Activated gamma-delta T cell treated with Interleukin-2 at 50 U/mL for 16 hours (primary cell): ENCODE measurements at places on chromosomes 1 and 21.

DNA sequence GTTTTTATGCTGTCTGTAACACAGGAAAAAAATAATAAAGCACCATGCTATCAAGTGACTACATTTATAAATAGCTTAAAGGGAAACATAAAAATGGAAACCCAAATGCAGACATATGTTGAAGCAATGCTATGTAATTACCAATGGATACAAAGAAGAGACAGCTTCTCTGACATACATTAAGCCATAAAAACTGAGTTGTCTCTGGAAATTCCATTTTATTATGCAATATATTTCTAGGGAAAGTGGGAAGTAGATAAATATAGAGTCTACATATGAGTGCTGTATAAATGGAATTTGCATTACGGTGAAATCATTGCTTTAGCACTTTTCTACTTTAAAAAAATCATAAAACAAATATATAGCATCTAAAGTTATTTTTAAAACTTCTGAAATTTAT, 135.2 kb upstream of the COL11A1 start:
- no peak for DNase-seq

- no peak for DNase-seq
Measured at GRCh38 chr1:27009601-27010197, 3.0 kb downstream of the TENT5B start.

DNA sequence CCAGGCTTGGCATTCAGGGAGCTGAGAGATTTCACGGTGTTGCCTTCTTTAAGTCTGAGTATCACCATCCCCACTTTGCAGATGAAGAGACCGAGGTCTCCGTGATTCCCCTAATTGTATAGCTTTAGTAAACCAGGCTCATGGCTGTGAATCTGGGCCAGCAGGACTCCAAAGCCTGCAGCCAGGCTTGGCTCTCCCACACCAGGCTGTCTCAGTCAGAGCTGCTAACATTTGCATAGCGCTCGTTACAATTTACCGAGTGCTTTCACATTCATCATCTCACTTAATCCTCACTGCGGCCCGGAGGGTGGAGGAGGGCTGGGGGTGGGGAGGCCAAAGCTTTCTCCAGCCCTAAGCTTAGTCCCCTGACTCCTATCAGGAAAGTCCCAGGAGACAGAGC, 11.7 kb downstream of the C1orf94 start:
- DNase-seq: no peak

DNA sequence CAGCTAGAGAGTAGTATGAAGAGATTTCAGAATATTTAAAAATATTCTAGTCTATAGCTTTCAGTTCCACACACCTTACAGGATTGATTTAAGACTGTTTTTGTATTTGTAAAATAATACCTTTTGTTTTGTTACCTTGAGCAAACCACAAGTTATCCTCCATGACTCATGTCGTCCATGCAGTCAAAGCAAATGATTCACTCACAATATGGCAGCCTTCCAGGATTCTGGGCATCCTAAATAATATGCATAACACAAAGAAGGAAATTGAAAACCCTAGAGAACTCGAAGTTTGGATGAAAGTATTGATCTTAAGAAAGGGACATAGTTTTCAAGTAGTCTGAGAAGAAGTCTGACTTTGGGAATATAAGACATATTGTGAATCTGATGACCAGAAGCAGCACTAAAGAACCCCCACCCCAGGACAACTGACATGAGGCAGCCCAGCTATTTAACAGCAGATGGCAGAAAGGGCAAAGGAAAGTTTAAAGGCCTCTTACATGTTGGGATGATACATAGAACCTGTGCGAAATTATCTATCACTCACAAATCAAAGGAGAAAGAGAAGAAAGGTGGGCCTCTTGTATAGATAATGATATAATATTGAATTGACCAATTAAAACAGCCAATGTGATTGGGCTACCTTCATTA, 857.9 kb downstream of the BRINP3 start:
- no peak for DNase-seq

DNA sequence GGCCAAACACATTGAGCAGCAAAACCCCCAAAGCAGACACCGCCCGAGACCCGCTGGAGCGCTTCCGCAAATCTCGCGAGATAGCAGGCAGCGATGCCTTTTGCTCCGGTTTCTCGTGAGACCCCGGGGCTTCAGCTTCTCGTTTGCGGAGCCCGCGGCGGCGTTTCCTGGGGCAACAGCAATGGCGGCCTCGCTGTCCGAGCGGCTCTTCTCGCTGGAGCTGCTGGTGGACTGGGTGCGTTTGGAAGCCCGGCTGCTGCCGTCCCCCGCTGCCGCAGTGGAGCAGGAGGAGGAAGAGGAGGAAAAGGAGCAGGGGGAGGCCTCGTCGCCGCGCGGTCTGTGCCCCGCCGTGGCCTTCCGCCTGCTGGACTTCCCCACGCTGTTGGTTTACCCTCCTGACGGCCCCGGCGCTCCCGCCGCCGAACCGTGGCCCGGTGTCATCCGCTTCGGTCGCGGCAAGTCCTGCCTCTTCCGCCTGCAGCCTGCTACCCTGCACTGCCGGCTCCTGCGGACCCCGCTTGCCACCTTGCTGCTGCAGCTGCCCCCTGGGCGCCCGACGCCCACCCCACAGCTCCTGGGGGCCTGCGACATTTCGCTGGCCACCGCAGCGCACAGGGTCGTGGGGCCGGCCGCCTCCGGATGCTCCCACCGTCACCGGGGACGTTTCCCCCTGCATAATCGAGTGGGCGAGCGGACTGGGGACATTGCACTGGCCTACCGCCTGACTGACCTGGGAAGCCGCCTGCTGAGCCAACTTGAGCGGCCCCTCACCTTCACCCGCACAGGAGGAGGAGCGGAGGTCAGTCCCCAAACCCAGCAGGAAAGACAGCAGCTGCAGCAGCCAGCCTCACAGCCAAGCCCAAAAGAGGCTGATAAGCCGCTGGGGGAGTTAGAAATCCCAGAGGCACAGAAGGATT, at the start of gene MAP10:
Gene MAP10, plus strand, starts transcription at position 148 of the 917 bp plus-strand sequence. Its CDS starts 34 bp downstream, at position 182.
- DNase-seq: peak; percentile 68

DNA sequence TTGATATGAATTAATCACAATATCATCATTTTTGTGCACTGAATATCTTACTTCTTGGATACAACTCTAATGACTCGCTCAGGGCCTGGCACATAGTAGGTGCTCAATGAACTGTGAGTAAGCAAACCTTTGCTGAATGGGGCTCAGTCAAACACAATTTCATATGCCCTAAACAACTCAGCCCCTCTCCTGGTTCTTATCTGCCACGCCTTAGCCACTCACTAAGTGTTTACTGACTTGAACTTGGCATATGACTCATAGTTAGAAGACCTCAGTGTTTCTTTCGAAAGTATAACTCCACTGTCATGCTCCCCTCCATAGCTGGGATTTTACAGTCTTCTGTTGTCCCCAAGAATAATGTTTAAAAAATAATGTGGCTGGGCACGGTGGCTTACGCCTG, 4.8 kb upstream of the IFNLR1 start:
- no peak for DNase-seq

GRCh38 chr1:223248770-223249140, 105.7 kb upstream of the TLR5 start:
- DNase-seq: peak; percentile 12

GRCh38 chr1:43360616-43361015, 1.8 kb downstream of the CDC20 start:
- DNase-seq: no peak

DNA sequence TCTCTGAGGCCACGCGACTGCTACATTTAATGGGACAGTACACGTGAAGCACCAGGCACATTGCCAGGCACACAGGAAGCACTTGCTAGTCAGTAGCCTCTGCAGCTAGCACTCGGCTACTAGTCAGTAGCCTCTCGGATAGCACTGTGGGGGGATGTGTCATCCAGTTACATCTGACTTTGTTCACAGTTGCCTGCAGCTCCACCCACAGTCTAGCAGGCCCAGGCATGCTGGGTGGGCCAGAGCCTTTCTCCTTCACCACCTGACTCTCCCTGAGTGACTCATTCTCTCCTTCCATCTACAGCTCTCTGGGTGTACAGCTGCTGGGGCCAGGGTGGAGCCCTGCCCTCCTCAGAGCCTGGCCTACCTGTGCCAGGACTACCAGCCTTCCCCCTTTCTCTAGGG, 51.5 kb downstream of the PTPRF start:
- DNase-seq: peak; percentile 17

GRCh38 chr1:206932177-206932576, 10.4 kb upstream of the FCMR start:
- no peak for DNase-seq

DNA sequence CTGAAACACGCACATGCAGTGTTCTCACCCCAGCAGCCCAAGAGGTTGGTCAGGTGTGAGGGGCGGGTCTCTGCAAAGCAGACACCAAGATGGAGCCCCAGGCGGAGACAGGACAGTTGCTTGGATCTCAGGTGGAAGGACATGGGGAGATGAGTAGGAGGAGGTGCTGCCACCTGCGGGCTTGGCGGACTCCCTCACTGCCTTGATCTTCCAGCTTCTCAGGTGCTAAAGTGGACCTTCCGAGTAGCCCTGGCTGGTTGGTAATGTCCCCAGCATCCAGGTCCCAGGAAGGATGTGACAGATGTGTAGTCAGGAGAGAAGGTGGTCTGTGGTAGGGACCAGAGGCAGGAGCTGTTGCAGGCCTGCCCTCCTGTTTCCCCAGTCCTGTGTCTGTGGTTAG, 114.1 kb downstream of the AJAP1 start:
- no peak for DNase-seq

DNA sequence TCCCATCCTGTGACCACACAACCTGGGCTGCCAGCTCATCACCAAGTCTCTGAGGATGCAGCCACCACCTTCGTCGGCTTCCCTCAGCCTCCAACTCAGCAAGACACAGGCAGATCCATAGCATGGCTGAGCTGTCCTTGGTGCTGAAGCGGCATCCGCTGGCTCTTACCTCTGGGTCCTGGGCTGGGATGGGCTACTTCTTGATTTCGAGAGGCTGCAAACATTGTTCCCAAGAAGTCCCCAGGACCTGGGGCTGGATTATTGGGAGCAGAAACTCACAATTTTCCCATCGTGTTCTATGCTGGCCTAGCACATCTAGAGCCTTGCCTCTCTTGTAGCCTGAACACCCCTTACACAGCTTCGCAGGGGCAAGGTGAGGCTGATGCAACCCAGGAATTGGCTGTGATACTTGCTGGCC, 24.9 kb upstream of the C1QA start:
- DNase-seq: no peak

- no peak for DNase-seq
Measured at GRCh38 chr1:181936768-181937581, 124.5 kb downstream of the ZNF648 start.

DNA sequence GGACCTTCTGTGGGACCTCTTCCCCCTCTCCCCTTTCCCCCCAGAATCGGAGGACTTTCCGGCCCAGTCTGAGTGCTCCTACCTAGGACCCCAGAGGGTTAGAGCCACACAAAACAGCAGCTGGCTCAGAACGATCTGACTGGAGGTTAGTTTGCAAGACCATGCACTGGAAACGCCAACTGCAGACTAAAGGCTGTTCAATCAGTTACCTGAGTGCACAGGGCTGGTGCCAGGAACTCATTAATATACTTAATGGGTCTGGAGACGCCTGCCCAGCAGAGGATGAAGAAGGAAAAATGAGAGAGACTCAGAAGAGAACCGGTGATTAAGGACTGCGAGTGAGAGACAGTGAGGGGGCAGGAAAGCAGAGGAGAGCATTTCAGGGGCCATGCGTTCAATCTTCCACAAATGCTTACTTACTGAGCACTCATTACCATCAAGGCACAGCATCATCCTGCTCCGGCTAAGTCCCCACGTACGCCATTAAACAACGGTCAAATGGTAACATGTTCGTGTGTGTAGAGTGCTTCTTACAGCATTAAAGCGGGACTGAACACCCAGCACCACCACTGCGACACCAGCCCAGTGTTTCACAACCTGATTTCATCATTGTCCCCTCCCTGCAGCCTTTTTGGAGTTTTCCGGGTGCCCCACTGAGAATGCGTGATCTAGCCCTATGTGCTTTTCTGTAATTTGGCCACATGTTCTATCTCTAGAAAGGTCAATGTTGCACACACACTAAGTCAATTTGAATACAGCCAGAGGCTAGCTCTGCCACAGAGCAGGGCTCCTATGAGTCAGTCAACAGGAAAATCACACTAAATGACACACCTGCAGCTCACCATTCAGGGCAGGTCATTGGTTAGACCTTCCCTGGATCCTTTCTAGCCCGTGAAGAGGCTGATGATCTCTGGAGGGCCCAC, 7.6 kb downstream of the ENO1 start:
- no peak for DNase-seq

DNA sequence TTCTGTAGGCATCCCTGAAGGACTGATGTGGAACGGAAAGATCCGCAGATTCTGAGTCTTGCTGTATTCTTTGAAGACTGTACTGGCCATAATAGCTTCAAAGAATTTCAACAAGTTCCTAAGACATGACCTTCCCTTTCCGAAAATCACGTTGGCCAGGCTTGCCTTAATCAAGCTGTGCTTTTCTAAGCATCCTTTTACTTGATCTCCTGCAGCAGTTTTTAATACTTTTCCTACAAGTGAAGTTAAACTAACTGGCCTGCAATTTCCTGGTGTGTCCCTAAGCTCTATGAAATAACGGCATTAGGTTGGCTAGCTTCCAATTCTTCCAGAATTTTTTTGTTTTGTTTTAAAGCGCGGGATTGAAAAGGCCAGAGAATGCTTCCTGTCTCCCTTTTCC, 40.3 kb downstream of the SPAG17 start:
- DNase-seq: no peak

DNA sequence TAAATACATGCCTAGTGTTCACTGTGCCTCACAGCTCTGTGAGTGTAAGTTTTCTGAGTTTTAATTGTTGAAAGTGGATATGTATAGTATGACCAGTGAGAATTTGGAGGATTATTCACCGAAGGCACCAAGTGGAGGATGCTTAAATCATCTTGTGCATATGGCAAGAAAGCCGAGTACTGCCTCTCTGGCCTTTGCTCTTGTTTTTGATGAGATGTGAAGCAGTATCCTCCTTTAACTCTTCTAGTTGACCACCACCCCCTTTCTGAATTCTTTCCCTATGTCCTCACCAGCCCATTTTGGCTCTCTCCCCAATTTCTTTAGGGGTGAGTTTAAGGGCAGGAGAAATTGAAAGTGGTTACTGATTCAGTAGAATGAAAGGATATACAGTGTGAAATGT, 130.4 kb downstream of the SYT2 start:
- no peak for DNase-seq

DNA sequence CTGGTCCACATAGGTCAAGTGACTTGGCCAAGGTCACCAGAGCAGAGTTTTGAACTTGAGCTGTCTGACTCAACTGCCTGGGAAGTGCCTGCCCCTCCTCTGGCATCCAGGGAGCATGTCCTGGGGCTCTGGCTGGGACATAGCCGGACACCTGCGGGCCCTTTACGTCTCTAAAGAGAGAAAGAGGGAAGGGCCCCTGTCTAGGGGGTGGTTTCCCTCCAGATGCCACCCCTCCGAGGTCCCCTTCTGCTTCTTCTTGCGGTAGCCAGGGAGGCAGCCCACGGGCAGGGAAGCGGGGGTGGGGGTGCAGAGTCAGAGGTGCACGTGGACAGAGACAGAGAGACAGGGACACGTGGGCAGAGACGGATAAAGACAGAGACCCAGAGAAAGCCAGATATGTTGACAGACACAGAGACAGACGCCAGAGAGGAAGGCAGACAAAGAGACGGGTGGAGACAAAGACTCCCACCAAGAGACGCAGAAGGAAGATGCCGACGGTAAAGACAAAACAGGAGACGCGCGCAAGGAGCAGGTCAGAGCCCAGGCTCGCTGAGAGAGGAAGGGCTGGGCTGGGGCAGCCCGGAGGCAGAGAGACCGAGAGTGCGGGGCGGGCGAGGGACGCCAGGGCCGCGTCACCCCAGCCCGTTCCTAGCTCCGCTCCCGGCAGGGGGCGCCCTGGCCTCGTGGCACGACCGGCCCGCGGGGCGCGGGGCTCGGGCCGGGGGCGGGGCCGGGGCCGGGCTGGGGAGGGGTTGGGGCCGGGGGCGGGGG, 458 bp upstream of the ALPL start:
- peak; percentile 51 for DNase-seq
